Stimulated activated CD4-positive, alpha-beta T cell treated with anti-CD3 and anti-CD28 coated beads, TNF-alpha, amount 100 ng/mL, for 24 hours (primary cell): ENCODE measurements at places on chromosomes 1 and 21.

DNA sequence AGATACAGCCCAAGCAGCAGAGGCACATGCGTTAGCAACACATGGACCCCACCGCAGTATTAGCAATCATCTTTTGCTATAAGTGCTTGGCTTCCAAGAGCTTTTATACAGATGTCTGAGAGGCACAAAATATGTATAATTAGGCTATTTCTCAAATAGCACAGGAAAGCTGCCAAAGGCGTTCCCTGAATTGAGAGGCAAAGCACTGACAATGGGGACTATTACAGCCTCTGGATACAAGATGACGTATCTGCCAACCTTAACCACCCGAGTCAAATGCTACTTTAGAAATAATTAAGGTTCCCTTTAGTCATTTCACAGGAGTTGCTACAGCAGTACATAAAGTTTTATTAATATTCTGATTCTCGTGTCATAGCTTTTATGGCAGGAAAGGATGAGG lies 6.4 kb downstream of the STMN1 start:
- DNase-seq, result no peak

DNA sequence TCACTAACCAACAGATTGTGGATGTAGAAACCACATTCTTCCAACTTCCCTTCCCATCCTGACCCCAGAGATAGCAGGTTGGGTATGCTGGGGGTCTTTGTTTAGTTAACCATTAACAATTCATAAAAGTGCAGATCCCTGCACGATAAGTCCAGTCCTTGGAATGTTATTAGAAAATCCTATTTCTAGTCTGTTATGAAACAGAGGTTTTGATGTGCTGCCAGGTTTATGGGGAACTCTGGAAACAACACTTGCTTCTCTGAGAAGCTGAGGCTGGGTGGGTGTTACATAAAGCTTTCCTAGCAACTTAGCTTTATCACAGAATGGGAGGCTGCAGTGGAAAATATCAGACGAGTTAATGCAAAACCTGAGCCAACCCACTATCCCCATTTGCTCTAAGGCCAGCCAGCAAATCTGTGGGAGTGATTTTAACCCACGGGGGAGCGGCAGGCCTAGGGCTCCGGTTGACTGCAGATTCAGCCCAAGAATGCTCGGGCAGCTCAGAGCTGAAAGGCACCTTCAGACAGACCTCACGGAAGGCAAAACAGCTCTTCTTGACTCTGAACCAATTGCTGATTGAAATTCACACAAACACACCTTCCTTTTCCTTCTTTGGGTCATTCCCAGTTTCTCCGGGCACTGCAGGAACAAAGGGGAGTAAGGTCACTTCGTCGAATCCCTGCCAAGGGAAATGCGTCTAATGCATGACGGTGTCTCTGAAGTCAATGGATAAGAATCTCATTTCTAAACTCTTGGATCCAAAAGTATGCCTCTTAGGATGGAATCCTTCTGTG lies 111.7 kb upstream of the IRF2BP2 start:
- no peak for DNase-seq

DNA sequence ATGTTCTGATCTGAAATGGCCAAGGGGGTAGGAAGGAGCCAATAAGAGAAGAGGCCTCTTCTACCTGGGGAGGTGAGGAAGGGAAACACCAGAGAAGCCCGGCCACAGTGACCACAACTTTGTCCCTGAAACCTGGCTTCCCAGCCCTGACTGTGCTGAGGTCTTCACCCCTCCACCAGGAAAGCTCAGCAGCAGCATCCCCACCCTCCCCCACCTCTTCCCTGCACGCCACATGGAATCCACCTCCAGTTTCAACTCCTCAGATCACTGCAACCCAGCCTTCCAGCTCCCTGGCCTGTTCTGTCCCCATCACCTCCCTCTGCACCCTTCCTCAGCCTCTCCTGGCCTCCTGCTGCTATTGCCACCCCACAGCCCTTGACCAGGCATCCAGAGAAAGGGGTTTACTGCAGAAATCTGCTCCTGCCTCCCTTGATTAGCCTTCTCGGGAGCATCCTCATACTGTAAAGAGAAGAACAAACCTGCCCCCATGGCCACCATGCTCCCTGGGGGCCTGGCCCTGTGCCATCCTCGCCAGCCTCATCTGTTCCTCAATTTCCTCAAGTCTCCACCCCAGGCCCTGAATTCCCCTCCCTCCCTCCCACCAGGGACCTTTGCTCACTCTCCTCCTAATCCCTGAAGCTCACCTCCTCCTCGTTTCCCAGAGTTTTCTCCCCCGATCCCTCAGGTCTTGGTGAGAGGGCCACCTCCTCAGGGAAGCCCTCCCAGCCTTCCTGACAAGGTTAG lies 450.9 kb downstream of the MATN1 start:
- no peak for DNase-seq

GRCh38 chr1:213985209-213986019 lies 2.4 kb upstream of the PROX1 start:
- DNase-seq, result no peak

- DNase-seq, result no peak
These were observed 4.1 kb downstream of the ATP5IF1 start for GRCh38 chr1:28240024-28240423.

DNA sequence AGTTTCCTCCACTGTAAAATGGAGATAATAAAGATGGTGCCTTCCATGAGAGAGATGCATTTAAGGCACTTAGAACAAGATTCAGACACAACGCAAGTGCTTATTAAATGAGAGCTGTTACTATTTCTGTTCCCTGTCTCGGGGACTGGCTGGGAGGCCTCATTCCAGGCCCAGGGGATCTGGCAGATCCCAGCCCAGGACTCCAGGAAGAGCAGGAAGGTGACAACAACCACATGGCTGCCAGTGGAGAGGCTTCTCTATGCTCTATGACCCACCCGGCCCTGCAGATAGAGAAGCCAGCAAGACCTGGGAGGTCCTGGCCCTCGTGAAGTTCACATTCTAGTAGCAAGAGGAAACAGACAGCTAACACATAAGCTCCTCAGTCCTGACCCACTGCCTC lies 175.5 kb downstream of the ACTL8 start:
- no peak for DNase-seq

GRCh38 chr1:206435445-206435844 lies 34.8 kb upstream of the IKBKE start:
- no peak for DNase-seq

GRCh38 chr1:66290761-66291530 lies 243.0 kb upstream of the SGIP1 start:
- DNase-seq, result no peak

- DNase-seq, result no peak
These were observed 396.6 kb downstream of the BRINP2 start for GRCh38 chr1:177567393-177567792.

DNA sequence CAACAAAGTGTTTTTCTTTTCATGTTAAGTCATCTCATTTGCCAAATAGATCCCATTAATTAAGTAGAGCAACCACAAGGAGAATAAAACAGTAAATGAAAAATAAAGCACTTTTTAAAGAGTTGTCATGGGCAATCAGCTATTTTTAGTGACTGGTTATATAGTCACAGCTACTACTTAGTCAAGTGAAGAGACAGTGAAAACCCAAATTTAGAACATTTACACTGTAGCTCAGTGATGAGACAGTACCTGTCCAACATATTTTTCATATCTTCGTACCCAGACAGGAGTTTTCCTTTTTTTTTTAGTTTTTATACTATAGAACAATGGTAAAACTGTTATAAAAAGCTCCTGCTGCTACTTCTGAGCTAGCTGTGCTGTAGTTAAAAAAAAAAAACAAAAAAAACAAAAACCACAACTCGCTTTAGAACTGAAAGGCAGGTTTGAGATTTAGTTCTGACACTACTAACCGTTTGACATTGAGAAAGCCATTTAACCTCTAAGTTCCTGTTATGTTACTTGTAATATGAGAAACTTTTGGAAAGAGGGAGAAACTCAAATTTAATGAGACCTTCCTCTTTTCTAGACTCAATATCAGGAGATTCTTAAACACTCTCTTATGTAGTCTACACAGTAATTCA lies 777.5 kb downstream of the ADGRL2 start:
- DNase-seq, result no peak

- DNase-seq, result no peak
These were observed 55.1 kb downstream of the PTGER3 start for GRCh38 chr1:70992521-70992920.

- no peak for DNase-seq
These were observed 124.2 kb downstream of the ATP6V1G3 start for GRCh38 chr1:198416296-198416695.

DNA sequence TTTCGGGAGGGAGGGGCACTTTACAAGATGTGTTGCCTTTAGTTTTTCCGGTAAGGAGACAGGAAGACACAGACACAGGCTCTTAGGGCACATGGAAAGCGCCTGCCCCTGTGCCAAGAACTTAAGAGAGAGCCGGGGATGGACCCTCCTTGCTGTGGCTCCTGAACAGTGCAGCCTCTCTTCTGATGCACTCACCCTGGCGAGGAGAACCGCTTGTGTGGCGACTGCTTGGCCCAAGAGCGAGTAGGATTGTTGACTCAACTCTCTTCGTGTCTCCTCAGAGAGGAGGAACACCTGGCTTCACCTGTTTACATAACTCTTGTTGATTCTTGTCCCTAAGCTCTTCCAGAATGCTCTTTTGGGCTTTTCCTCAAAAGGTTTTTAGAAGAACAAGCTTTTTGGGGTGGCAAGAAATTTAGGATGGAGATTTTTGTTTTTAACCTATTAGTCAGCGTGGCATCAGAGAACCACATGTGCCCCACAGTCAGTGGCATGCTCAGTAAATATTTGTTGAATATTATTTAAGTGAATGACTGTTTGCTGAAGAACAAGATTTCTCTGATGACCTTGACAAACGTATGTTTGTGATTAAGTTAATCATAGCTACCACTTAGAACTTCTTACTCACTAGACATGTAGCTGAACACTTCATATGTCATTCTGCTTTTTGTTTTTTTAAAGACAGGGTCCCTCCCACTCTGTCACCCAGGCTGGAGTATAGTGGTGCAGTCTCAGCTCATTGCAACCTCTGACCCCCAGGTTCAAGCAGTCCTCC lies 60.6 kb downstream of the NFIA start:
- DNase-seq, result no peak

- no peak for DNase-seq
These were observed 387.8 kb upstream of the CHRM3 start for GRCh38 chr1:238998577-238998976.

- DNase-seq, result no peak
These were observed 2.6 kb downstream of the ADAMTS5 start for GRCh38 chr21:26964170-26964778.

DNA sequence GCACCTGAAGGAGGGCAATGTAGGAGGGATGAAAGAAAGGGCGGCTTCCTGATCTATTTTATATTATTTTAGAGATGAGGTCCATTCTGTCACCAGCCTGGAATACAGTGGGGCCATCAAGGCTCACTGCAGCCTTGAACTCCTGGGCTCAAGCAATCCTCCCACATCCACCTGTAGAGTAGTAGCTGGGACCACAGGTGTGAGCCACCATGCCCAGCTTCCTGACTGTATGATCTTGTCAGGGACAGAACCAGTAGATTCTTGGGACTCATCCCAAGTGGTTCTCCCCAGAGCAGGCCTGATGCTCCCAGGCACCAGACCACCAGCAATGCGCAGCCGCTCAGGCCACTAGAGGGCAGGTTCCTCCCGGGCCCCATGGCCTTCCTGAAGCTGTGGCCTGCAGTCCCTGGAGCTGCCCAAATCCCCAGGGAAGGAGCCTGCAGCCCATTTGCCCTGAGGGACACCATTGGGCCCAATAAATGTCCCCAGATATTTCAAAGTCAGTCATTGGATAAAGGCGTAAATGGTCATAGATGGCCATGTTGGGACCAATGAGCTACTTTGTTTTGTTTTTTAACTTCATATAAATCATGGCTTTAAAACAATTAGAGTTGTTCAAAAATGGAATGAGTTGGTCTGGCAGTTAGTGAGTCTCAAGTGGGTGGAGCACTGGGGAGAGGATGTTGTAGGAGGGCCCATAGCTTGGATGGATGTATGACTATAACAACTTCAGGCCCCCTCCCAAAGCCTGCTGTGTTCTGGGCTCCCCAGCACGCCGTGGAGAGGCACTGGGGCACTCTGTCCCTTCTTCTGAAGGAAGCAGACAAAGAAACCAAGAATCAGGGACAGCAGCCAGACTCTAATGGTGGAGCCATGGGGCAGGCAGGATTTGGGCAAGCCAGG lies 44.7 kb upstream of the GOLT1A start:
- DNase-seq, result no peak

DNA sequence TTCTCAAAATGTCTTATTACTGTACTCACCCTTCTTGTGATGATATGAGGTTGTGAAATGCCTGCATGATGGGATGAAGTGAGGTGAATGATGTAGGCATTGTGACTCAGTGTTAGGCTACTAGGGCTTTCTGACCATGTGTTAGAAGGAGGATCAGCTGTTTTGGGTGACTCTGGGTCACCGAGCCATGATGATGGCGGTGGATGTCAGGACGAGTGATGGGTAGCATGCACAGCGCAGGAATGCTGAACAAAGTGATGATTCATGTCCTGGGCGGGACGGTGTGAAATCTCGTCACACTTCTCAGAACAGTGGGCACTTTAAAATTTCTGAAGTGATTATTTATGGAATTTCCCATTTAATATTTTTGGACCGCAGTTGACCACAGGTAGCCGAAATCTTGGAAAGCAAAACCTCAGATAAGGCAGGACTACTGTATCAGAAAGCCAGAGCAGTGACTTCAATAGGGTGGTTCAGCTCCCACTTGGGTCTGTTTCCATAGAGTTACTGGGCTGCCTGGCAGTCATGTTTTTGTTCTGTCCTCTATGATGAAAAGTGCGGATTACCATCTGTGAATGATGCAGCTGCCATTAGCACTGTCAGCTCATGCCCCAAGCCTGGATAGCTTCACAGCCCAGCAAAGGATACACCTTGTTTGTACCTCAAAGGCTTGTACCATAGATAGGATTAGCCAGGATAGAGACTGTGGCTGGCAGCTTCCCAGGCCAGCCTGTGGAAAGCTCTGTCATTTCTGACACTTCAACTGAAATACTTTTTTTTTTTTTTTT lies 26.6 kb downstream of the IL6R start:
- peak; percentile 54 for DNase-seq

DNA sequence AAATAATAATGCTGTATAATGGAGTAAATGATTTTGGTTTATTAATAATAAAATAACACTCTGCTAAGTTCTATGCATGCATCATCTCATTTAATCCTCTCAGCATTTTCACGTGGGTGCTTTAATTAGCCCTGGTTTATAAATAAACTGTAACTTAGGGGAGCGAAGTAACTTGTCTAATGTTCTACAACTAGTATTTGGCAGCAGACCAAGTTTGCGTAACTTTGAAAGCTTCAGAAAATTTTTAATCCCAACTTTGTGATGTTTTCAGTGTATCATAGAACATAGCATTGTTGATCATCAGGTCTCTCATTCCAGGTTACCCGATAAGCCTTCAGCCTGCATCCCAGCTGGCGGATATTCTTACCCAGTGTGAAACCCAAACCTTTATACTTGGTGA lies 322.4 kb upstream of the SGIP1 start:
- DNase-seq, result no peak

DNA sequence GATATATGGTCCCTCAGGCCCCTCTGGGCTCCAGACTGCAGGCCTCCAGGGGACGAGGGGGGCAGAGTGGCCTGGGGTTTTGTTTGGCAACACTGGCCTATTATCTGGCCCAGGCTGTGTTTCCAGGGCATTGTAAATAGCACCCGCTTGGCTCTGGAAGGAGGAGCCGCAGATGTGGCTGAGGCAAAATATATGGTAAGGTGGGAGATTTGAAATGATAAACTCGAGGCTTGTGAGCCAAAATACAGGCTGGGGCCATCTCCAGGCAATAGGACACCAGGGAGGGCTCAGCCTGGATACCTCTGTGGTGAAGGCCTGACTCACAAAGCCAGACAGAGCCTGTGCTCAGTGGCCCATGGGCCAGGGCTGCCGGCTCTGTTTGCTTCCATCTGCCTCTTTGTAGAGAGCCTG lies 14.0 kb downstream of the NAV1 start:
- no peak for DNase-seq
